CD4-positive, alpha-beta T cell treated with Interferon alpha-2 for 1 hour (primary cell): ENCODE measurements at places on chromosomes 5 and 9.
A peak's percentile ranks its signal among the peaks of the same experiment; 100 is the strongest.

DNA sequence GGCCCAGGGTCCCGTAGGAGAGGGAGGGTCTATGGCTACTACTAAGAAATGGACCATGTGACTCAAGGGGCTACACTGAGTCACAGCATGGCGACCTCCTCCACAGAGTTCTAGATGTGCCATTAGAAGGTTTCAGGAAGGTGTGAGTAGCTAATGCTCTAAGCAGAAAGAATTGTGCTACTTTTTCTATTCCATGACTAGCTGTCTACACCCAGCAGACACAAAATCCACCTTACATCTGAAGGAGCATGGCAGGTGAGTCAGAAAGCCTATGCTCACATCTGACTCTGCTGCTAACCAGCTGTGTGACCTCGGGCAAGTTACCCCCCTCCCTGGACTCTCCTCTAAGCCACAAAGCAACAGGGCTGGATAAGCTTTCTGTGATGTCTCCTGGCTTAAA, 14.4 kb upstream of the MEIKIN start:
- no peak for DNase-seq

- DNase-seq = peak; percentile 12
Measured at GRCh38 chr5:43192558-43193180, 644 bp downstream of the NIM1K start.

DNA sequence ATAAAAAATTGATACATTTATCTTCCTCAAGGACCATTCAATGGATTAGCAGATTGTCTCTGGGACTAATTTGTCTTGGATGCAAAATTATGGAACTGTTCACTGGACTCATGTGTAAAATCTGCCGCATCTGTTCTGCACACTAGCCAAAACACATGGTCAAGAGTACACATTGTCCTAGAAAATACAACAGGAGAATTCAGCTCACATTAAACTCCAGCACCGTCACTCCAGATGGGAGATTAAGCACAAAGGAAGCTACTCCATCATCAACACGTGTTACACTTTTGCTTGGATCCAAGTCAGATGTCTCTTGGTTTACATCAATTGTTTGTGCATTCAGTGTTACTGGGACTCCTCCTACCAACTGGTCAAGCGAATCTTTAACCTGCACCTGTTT, 28.8 kb downstream of the C5 start:
- DNase-seq = no peak

DNA sequence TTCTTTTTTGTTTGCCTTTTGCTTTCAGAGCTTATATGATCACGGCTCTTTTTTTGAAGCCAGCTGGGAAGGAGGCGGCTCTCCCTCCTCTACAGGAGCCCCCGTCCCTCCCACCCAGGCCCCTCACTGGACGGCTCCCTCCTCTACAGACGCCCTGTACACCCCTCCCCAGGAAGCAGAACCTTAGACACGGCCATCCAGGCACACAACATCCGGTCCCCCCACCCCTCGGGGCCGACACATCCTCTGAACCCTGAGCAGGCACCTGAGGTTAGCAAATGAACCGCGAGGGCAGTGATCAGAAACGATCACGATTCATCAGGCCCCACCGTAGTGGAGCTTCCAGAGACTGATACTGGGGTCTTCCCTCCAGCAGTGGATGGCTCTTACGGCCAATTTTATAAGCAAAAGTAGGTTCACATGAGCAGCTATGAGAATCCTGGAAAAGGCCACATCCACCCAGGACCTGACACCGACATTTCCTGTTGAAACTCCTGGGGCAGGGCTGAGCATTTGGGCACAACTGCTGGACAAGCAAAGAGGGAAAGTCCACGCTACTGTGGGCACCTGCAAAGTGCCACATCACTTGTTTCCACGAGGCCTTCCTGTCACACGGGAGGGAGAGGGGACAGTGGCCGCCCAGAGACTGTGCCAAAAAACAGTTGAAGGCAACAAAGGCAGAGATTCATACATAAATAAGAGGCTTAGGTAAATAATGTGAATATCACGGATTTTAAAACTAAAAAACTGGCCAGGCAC, 78.9 kb downstream of the SEMA4D start:
- DNase-seq = peak; percentile 79

GRCh38 chr9:73370053-73370452, 218.4 kb downstream of the ANXA1 start:
- DNase-seq = no peak

DNA sequence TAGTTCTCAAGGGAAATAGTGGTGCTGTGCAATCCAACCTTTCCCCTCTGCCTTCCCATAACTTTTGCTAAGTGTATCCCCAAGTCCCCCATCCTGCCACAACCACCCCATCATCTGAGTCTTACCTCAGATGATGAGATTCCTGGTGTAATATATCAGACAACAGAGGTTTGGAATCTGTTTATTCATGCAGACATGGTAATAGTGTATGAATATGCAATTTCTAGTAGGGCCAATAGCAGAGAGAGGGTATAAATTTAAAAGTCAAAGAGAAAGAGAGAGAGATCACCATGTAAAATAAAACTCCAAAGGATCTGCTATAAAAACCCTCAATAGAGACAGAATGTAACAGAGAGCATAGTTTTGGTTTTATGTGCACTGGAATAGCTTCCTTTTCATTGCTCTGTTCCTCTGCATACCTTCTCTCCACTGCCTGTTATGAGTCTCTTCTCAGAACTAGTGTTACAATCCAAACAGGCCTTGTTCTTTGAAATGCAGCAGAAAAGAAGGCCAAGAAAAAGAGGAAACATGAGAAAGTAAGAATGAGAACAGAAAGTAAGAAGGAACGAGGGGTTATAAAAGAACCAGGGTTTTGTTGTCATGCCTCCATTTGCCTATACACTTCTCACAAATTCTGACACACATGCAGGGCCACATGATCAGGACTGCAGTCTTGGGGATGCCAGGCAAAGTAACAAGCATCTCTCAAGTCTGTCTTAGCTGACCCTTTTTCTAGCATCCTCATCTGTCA, 278.0 kb downstream of the CETN3 start:
- DNase-seq = no peak

DNA sequence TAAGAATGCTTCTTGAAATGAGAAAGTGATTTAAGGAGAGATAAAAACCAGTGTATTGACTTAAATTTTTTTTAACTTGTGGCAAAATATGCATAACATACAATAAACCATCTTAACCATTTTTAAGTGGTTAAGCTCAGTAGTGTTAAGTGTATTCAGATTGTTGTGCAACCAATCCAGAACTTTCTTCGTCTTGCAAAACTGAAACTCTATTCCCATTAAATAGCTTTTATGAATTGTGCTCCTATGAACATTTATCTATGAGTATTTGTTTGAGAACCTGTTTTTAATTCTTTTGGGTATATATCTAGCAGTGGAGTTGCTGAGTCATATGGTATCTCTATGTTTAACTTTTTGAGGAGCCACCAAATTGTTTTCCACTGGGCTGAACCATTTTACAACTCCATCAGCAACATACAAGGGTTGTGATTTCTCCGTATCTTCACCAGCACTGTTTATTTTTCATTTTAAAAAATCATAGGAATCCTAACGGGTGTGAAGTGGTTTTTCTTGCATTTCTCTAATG, 76.6 kb upstream of the ACTBL2 start:
- no peak for DNase-seq

DNA sequence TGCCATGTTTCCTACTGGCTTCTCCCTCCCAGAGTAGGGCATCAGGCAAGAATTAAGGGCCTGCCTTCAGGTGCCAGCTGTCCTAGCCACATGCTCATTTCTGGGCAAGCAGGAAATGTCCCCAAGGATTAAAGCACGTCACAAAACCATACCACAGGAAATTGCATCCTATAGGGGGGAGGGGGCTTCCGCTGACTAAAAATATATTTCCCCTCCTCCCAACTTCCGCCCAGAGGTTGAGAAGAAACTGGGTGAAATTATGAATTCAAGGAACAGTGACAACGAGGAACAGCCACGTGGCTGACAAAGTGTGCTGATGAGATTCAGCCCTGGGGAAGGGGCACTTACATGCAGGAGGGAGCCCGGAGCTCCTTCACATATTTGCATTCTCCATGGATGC, 4.1 kb downstream of the HBEGF start:
- DNase-seq = peak; percentile 66

GRCh38 chr9:90842996-90843395, 41.4 kb downstream of the SYK start:
- DNase-seq = no peak

GRCh38 chr5:92836855-92837755, 743.9 kb downstream of the NR2F1-AS1 start:
- no peak for DNase-seq

DNA sequence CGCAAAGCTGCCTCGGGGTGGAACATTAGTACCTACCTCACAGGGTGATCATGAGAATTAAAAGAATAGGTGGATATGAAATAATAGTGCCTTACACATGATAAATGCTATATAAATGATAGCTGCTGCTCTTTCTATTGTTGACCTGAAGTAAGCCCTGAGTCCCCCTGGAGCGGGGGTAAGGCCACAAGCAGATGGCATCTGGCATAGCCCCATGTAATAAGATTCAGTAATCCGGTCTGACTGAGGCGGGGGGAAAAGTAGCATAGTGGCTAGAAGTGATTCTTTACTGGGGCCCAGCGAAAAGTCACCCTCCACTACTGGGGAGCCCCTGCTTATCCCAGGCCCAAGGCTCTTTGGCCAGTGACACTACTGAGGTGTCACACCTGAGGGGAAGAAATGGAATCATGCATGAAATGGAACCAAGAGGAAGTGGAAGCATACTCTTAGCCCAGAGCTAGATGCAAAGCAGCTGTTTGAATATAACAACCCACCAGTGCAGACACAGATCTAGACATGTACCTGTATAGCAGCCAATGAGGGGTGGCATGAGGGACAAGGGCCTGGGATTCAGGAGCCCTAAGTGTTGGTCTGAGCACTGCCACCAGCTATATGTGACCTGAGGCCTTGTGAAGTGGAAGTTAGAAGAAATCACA, 16.1 kb upstream of the FGFR4 start:
- no peak for DNase-seq

GRCh38 chr5:129172580-129172979, 78.0 kb downstream of the ISOC1 start:
- DNase-seq = no peak

DNA sequence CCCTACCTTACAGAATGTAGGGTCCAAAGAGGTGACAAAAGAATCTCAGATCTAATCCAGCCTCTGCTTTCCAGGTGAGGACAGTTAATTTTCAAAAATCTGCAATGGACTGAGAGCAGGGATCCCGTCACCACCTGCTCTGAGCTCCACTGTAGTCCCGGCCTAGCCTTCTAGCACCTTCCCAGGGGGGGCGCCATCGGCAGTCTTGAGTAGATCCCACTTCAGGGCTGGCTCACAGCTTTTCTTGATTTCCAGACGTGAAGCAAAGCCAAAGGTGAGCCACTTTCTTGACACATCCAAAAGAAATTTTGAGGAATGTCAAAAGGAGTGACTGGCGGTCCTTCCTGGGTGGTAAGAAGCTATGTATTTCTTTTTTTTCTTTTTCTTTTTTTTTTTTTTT, 114.1 kb downstream of the SYK start:
- DNase-seq = no peak

DNA sequence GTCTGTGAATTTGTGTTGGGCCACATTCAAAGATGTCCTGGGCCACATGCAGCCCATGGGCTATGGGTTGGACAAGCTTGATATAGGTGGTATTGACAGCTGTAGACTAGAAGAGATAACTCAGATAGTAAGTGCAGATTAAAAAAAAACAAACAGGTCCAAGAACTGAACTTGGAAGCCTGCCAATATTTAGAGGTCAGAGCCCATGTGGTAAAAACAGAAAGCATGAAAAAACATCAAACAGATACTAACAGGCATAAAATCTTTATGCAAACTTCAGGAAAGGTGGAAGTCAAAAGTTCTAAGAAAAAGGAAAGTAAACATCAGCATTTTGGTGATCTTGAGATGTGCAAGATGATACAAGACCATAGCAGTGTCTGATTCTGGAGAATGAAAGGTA, 155.1 kb upstream of the NR4A3 start:
- no peak for DNase-seq

DNA sequence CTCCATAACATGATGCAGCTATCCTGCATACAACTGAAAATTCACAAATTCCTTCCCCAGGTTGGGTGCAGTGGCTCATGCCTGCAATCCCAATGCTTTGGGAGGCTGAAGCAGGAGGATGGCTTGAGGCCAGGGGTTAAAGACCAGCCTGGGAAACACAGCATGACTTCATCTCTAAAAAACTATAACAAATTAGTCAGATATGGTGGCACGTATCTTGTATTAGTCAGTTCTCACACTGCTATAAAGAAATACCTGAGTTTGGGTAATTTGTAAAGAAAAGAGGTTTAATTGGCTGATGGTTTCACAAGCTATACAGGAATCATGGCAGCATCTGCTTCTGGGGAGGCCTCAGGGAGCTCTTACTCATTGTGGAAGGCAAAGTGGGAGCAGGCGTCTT, 56.4 kb upstream of the DAPK1 start:
- DNase-seq = no peak

- DNase-seq = peak; percentile 78
Measured at GRCh38 chr5:139458580-139459407, 3.7 kb downstream of the ECSCR start.

- DNase-seq = no peak
Measured at GRCh38 chr9:13487071-13487470, 207.6 kb upstream of the MPDZ start.

DNA sequence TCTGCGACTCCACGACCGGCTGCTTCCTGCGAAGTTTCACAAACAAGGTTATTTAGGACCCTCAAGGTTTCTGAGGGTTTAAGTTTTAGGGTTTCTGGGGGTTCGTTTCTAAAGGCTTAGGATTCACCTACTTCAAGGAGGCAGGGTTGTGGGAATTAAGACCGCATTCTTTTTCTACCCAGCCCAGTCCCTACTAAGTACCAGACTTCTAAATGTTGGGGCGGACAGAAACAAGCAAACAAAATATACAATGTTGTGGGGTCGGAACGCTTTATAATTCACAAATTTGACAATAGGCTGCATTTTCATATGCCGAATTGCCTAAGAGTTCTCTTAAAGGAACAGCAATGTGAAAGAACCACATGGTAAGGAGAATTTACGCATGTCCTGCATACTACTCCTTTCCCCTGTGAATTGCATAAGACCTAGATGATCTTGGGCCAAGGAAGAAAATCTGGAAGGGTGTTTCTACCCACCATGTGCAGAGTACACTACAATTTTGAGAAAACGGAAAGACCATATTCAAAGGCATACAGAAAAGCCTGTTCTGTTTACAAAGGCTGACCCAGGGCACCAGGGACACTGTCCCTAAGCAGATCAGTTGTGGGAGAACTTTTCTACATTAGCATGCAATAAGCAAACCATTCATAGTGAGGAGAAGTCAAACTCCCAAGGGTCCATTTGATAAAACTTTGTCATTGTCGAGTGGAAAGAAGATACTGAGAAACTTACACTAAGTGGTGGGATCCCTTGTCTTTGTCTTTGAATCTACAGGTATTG, 457.3 kb downstream of the RAB3C start:
- DNase-seq = no peak

- no peak for DNase-seq
Measured at GRCh38 chr5:160456480-160457177, 35.0 kb downstream of the PTTG1 start.
